ENCODE measurements at places on chromosomes 12 and 14. TPM values are rescaled to one million over a fixed set of nuclear protein-coding genes. Genes with fewer than 3 reads are reported as not detected.

GRCh38 chr14:90625445-90625844 is 190.8 kb downstream of the TTC7B start:
- no peak for DNase-seq

DNA sequence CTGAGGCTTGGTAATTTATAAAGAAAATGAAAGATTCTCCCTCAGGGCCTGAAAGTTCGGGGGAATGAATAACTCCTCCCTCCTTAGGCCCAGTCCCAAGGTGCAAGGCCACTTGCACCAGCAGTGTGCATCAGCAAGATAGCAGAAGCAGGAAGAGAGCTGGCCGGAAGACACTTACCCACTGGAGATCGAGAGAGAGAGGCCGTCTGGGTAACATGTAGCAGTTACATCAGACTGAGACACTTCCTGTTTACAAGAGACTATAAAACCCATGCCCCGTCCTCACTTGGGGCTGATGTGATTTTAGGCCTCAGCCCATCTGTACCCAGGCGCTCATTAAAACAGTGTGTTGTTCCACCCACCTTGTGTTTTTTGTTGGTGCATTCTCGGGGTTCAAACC is 85.2 kb downstream of the TMTC3 start:
- DNase-seq: no peak

DNA sequence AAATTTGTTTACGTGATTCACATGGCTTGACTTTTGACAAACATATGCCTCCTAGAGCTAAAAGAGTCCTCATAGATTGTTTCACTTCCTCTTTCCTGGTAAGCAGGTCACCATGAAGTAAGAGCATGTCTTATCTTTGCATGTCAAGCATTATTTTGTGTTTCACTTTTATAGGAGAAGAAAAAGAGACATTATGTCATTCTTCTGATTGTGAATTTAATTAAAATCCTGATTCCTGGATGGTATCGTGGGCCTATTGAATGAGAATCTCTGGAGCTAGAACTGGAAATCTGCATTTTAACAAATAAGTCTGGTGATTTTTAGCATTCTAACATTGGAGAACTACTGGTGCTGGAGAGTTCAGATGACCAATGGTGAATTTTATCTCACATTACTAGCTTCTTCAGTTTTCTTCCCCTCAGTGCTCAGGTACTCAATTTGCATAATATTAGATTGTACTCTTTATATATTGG is 218.6 kb upstream of the ATP2B1 start:
- no peak for DNase-seq

Gene MSI1
- total RNA-seq: 16.4 TPM

Gene NEUROD4
- 9.9 TPM for total RNA-seq
